RPMI7951 (cell line): ENCODE measurements at places on chromosomes 3 and 15. TPM values are rescaled to one million over a fixed set of nuclear protein-coding genes. Genes with fewer than 3 reads are reported as not detected.

Gene DGKG
- total RNA-seq = 15.3 and 17.3 TPM in 2 replicates

DNA sequence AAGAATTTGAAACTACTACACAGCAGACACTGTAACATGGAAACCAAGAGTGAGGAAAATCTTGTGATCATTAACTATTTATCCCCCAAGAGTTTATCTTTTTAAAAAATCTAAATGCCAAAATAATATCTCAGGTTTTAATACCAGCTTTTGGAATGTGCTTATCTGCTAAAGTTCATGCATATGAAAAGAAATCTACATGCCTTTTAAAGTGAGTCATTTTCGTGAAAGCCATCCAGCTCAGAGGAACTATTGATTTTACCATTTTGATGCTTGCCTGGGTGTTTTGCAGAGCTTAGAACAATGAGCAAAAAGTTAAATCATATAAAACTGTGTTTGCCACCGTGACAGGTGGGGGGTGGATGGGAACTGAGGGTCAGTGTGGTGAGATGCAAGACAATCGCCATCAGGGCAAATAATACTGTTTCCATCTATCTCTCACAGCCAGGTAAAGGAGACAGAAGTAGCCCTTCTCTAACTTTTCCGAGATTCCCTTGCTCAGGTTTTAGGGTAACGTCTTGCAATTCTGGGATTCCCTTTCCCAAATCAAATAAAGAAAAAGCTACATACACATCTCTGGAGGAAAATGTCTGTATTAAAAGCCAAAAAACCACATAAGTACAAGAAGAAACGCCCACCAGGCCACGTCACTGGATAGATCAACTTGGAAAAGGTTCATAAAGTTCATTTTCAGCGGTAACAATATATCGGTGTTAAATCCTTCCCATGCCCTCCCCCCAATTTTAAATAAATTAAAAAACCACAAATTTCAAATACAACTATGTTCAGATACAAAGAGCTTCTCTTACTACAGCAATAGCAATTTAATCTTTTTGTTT, 2.0 kb downstream of the TMEM158 start:
- peak; percentile 49 for DNase-seq

Gene GRK7
- 0.10 TPM in 1 of 2 replicates, not detected in the other for total RNA-seq

Gene IFT57
- 64.8 and 68.0 TPM in 2 replicates for total RNA-seq

DNA sequence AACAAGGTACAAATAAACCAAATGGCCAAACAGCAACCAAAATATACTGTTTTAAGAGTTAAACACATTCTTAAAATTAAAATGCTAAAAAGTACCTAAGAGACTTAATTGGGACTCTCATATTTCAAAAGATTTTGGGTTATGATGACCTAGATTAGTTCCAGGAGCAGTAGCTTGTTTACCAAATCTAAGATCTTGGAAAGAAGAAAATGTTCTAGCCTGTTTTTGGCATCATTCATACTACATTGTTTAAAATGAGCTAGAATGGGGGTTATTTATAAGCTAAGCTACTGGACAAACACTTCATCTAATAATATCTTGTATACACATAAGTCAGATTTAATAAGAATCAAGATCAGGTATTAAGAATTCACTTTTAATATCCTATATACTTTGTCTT, 22.8 kb downstream of the ATOSA start:
- DNase-seq = no peak

- no peak for DNase-seq
These were observed 672 bp downstream of the NEDD4 start for GRCh38 chr15:55992769-55993110.

DNA sequence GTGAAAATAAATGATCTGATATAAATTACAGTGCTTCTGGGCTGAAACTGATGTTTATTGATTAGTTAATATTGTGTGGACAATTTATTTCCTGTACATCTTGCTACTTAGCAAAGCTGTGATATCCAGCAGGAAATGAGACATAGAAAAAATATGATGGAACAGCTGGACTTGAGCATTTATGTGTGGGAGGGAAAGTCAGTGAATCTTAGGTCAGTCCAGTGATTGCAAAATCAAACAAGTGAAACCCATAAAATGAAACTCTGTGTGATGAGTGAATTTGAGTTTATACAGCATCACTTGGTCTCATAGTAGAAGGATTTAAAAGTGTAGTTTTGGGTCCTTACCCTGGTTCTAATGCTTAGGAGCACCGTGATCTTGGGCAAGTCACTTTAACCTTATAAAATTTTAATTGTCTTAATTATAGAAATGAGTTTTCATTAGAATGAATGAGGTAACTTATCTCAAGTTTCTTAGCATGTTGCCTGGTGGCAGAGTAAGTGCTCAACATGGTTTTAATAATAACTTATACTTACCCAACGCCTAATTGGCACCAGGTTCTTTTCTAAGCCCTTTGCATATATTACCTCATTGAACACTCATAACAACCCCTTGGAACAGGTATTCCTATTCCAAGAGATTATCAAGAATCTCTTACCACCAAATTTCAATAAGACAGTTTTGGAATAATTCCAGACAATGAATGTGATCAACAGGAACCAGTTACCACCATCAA, 194.6 kb downstream of the ADAMTSL3 start:
- DNase-seq = peak; percentile 72

- no peak for DNase-seq
These were observed 30.7 kb downstream of the HCN4 start for GRCh38 chr15:73338058-73338457.

GRCh38 chr3:172680684-172681083, 30.2 kb downstream of the NCEH1 start:
- DNase-seq = peak; percentile 97

- DNase-seq = no peak
These were observed 46.2 kb downstream of the SHQ1 start for GRCh38 chr3:72802001-72802400.

Gene ST8SIA2
- 15.1 and 20.4 TPM in 2 replicates for total RNA-seq

Gene PATL2
- total RNA-seq = 0.20 and 1.1 TPM in 2 replicates

- DNase-seq = peak; percentile 96
These were observed 72.2 kb downstream of the KLF13 start for GRCh38 chr15:31398677-31399301.

- DNase-seq = no peak
These were observed 121.4 kb downstream of the GMPS start for GRCh38 chr3:155991847-155992246.

DNA sequence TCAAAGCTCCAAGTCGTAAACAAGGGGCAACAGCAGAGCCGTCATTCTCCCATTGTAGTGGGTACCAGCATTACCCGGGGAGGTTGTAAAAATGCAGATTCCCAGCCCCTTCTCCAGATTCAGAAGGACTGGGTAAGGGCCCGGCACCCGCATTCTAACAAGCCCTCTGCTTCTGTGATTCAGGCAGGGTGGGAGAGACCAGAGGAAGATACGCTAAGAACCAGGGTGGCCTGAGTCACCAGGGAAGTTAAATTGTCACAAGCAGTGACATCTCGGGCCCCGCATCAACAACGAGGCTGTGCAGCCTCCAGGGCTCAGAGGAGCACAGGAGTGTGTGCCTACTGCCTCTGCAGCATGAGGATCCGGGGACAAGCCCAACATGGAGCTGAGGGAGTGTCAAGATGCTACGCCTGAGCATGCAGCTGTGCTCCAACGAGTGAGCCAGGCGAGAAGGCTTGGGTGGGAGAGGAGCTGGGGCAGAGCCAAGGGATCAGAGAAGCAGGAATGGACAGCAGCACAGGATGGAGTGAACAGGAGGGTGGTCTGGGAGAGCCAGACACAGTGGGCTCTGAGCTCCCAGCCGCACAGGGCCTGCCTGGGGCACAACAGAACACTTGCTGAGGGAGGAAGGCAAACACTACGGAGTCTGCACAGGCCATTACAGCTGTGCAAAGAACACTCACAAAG, 68.5 kb downstream of the CPN2 start:
- no peak for DNase-seq

Gene SPINT1
- total RNA-seq = not detected in 2 replicates

Gene USF3
- 6.2 and 10.6 TPM in 2 replicates for total RNA-seq

GRCh38 chr3:46674031-46674845, 19.2 kb downstream of the ALS2CL start:
- DNase-seq = no peak

DNA sequence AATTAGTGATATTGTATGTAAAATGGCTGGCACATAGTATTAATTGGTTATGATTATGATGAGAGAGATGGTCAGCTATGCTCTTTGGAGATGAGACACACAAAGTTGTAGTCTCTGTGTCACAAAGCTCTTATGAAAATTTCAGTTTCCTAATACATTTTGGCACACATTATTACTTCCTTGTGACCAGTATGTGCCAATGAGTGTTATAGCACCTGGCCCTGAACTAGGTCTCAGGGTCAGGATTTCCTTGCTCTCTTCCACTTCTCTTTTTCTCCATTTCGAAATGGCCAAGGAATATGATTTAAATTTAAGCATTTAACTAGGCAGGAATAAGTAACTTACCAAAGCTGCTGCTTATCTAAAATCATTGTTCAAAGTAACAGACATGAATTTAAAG, 28.0 kb downstream of the TIPARP start:
- no peak for DNase-seq

Gene SEMA6D
- total RNA-seq = 1.4 and 1.6 TPM in 2 replicates

Gene CHST13
- total RNA-seq = not detected in 2 replicates

GRCh38 chr15:51114437-51115119, 19.9 kb upstream of the TNFAIP8L3 start:
- peak; percentile 86 for DNase-seq

DNA sequence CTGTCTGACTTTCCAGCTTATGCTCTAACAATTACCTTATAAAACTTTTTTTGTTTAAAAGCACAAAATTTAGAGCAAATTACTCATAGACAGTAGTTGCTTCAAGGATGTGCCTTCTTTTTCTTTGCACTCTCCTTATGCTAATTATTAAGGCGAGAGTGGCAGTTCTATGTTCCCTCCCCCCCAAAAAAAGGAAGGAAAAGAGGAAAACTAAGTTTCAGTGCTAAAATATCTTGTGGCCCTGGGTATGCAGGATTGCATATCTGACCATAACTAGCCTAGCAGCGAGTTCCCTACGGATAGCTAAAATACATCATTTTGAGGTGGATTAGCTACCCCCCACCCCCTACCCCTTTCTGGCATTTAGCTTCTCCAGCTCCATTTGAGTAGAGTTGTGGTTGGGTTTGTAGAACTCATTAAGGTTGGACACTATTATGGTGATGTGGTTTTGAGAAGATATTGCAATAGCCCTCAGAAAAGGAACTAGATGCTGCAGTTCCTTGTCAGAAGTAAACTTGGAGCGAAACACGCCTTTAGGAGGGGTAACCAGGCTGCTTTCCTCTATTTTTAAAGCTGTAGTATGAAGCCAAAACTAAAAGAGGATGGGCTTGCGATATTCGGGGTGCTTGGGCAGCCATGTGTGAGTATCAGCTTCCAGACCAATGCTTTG, 174.6 kb downstream of the AKAP13 start:
- DNase-seq = no peak

DNA sequence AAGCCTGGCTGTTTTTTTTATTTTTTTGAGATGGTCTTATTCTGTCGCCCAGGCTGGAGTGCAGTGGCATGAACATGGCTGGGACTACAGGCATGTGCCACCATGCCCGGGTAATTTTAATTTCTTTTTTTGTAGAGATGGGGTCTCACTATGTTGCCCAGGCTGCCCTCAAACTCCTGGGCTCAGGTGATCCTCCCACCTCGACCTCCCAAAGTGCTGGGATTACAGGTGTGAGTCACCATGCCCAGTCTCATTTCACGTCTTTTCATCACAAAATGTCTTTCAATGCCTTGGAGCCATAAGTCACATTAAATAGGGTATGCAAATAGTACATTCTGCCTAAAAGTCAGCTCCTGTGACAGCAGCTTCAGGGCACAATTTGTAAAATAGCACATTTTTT, 52.8 kb downstream of the SOX2 start:
- DNase-seq = no peak

GRCh38 chr3:179884136-179884535, 152.6 kb downstream of the PEX5L start:
- DNase-seq = no peak

- DNase-seq = peak; percentile 60
These were observed 41.6 kb downstream of the PIK3CA start for GRCh38 chr3:179189759-179190158.

Gene CPNE9
- total RNA-seq = not detected in 2 replicates

DNA sequence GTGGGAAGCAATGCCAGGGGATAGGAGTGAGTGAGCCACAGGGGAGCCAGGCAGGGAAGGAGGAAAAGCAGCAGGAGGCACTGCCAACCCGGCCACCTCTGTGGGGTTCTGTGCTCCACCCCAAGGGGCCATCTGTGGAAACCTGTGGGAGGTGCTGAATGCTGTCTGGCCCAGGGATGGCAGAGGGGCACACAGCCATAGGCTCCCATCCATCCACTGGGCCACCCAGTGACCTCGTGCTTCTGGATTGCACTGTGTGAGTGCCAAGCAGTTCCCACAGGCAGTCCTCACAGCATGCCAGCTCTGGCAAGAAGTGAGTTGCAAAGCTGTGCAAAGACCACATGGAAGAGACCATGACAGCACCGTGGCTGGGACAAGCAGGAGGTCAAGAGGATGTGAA, 27.5 kb downstream of the DNAJB8 start:
- no peak for DNase-seq

DNA sequence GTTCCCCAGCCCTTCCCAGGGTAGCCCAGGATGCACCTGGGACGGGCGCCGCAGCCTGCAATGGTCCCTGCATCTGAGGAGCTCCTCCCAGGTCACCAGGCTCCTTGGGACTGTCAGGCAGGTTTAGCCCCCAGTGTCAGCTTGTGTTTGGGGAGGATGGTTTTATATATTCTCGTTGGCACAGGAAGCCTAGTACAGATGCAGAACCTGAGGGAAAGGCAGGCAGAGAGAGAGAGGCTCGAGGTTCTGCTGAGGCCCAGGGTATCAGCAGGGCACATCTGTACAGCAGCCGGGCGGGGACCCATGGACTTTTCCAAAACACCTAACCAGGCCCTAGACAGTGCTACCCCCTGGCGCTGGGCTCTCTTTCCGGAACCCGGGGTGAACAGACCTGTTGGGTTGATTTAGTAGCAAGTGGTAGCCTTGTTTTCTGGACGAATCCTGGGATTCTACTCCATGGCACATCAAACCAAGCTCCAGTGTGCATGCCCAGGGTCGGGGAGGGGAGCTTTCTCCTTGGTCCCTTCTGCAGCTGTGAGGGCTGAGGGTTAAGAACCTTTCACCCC, 8.6 kb downstream of the PAK6 start:
- no peak for DNase-seq

Gene MCTP2
- total RNA-seq = 26.5 and 39.5 TPM in 2 replicates

DNA sequence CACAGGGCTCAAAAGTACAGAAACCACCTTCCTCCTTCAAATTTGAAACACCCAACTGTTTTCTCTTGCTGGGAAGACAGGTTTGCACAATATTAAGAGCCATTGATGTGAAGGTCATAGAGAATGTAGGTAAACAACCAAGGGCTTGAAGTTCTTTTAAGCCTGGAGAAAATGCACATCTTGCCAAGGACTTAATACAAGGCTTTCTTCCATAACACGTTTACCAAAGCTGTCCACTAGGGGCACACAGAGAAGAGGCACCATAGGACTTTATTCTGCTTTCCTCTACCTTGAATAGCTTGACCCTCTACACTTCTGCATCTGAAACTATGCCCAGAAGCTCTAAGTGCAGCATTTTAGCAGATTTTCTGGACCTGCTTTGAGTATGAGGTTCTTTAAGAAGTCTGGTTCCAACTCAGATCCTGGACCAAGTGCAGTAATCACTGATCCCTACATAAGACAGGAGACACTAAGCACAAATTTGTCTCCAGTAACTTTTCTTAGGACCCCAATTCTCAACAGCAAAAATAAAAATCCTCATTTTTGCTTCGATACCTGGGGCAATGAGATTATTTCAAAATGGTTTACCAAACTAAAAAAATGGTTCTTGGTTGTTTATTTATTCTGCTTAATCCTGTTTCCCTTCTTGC, 138.0 kb downstream of the FBN1 start:
- DNase-seq = peak; percentile 72

Gene P4HTM
- 3.3 and 4.0 TPM in 2 replicates for total RNA-seq

- peak; percentile 74 for DNase-seq
These were observed 340.9 kb upstream of the NR2E3 start for GRCh38 chr15:71469413-71469812.
